ENCODE measurements at places on chromosomes 7 and 10.

GRCh38 chr10:98168147-98168546 is 33.7 kb downstream of the R3HCC1L start:
- DNase-seq: no peak

- DNase-seq: no peak
Observed at GRCh38 chr7:23349484-23350157, 50.5 kb downstream of the MALSU1 start.

- no peak for DNase-seq
Observed at GRCh38 chr7:75878312-75878768, 494 bp upstream of the RHBDD2 start.

DNA sequence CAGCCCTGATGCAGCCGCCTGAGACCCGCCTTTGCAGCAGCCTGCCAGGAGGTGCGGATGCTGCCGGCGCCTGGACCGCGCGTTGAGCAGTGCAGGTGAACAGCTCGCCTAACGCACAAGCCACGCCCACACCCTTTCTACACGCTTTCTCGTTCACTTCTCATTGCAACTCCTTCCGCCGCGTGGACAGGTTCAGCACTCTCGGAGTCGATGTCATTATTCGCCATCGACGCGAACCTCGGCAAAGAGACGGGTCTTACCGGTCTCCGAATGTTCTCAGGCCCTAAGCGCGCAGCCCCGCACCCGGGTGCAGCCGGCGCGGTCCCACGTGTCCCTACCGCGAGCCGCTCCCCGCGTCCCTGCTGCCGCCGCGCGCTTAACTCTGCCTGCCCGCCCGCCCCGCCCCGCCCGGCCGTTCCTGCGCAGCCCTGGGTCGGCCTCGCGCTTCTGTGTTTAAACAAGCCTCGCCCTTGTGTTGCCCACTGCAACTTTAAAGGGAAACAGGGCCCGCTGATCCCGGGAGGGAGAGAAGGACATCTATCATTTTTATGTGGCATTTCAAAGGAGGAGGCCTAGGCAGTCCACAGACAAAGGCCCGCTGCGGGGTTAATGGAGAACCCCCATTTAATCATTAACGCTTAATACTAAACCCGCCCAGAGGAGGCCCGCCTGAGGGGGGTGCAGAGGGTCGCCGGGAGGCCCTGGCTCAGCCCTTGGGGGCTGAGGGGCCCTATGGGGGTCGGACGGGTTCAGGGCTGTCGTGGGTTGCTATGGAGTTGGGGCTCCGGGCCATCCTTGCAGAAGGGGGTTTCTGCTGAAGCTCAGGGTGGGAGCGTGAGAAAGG is 128.5 kb downstream of the WDR11 start:
- no peak for DNase-seq

DNA sequence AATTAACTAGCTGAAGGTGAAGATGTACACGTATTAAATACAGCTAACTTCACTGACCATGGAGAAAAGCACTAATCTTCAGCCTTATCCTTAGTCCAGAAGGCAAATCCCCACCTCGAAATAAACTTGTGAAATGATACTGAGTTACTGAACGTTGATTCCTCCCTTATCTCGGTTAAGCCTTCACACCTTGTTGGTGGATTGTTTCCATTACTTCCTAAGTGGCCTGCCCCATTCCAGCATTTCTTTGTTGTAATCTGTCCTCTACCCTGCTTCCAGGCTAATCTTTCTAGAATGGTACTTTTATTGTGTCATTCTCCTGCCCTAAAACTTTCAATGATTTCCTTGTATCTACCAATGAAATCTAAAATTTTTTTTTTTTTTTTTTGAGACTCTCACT is 68.6 kb downstream of the BUB3 start:
- DNase-seq: no peak

DNA sequence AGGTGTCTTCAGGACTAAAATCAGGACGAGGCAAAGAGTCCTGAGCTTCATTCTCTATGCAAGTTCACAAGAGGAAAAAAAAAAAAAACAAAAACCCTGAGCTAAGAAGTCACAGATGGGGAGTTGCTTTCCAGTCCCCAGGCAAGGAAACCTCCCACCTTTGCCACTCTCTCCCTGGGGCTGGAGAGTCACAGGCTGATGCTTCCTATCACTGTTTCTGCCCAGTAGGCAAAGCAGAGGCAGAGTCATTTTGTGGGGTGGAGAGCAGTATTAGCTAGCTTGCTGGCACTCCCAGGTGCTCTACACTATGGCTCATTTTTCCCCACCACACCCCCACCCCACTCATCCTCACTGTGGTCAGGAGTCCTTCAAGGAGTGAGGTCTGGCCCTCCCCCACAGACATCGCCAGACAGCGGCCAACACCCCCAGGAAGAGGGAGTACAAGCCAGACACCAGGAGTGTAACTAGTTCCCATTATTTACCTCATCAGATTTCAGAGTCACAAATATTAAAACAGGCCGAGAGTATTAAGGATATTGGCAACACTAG is 34.6 kb upstream of the UNC5B start:
- no peak for DNase-seq

- no peak for DNase-seq
Observed at GRCh38 chr10:69657430-69657829, 27.4 kb downstream of the FAM241B start.

DNA sequence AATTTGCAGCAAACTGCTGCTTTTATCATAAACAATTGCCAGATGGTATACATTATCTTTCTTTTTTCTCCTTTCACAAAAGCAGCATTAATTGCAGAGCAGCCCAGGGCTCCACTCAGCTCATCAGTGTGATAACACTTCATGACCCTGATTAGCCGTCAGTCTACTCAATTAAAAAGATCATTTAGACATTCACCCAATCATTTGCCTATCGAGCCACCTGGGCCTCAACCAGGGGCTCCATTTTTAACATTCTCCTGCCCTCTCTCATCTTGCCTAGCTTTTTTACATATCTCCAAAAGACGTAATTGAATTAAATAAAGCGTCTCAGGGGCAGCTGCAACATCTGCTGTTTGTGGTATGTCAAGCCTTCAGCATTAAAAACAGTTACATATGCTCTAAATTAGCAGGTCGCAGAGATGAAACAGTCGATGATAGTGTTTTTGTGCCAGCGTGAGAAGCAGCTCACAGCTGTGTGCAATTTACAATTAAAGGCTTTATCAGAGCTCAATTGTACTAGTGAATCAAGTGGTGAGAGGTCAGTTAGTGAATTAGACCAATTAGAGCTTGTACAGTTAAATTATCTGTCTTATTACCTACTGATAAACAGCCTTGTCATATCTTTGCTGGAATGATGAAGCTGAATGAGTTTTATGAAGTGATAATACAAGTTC is 522.5 kb downstream of the ETV1 start:
- DNase-seq: no peak

DNA sequence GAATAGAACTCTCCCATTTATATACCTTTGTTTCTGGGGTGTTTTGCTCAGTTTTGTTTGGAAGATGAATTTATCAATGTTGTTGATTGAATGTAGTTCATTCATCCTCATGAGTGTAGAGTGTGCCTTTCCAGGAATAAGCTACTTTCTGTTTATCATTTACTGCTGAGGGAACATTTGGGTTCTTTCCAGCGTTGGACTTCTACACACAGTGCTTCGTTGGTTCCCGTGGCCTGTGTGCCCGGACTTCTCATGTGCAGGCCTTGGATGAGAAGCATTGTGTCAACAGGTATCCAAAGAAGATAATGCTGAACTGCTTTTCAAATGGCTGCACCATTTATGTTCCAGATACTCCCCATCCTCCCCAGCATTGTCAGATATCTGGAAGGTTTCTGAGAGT is 107.6 kb upstream of the TNS3 start:
- no peak for DNase-seq

- DNase-seq: no peak
Observed at GRCh38 chr10:101235766-101236165, 6.5 kb upstream of the LBX1 start.

DNA sequence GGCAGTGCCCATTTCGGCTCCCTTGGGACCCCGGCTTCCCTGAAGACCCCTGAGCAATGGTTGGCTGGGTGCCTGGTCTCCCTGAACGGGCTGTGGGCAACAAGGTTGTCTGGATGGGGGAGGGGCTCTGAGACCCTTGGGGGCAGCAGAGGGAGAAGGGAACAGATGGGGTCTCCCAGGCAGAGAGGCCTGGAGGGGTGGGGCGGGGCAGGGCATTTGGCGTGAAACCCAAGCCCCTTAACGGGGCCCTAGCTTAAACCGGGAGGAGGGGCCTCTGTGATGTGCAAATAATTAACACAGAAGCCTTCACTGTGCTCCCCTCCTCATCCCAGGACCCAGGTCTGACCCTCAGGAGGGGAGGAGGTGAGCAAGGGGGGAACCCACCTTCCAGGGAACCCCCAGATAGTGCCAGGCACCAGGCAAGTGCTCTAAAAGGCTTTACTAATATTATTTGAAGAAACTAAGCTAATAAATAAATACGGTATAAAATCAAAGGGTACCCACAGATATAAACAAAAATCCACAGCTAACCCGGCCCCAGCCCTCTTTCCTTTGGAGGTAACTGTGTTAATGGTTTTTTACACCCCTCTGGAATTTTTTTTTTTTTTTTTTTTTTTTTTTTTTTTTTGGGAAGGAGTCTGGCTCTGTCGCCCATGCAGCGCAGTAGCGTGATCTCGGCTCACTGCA is 170.8 kb downstream of the RNF216 start:
- no peak for DNase-seq

DNA sequence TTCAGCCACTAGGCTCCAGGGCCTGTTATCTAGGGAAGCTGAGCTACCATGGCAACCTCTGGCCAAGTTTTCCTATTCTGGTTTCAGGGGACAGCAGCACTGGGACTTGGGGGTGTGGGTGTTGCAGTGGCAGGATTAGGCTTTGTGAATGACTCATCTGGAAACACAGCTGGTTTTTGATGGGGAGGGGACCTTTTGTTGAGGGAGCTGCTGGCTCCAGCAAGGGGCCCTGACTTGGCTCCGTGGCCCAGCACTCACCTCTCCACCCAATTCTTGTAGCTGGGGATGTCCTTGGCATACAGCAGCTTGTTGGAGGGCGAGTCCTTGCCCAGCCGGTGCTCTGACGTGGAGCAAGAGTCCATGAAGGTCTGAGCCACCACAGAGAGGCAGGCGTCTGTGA is 435.9 kb downstream of the PLXNA4 start:
- no peak for DNase-seq

GRCh38 chr7:55502858-55503440 is 69.4 kb downstream of the VOPP1 start:
- no peak for DNase-seq

DNA sequence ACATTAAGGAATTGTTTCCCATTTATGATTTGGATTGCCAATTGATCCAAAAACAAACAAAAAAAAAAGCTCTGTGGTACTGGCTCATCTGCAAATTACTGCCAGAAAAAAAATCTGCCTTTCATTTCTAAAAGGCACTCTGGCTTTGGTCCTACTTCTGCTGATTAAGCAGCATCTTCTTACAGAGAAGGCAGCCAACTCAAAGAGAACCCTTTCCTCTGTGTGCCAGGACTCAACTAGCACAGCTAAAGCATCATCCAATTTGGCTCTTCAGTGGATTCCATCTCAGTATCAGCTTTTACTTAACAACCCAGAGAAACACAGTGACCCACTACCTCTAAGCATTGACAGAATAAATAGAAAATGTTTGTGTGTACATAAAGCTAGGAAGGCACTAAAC is 80.6 kb downstream of the GSAP start:
- no peak for DNase-seq

- DNase-seq: no peak
Observed at GRCh38 chr10:110009736-110010475, 2.1 kb downstream of the ADD3 start.

GRCh38 chr10:44922796-44923545 is 11.8 kb downstream of the TMEM72 start:
- DNase-seq: no peak

GRCh38 chr7:104123786-104124185 is 84.0 kb downstream of the ORC5 start:
- no peak for DNase-seq

- DNase-seq: no peak
Observed at GRCh38 chr10:9253121-9253520, 1198.6 kb downstream of the GATA3 start.

- no peak for DNase-seq
Observed at GRCh38 chr7:142329062-142329790, 71.4 kb upstream of the PRSS58 start.

- no peak for DNase-seq
Observed at GRCh38 chr7:22787951-22788350, 34.7 kb downstream of the TOMM7 start.

DNA sequence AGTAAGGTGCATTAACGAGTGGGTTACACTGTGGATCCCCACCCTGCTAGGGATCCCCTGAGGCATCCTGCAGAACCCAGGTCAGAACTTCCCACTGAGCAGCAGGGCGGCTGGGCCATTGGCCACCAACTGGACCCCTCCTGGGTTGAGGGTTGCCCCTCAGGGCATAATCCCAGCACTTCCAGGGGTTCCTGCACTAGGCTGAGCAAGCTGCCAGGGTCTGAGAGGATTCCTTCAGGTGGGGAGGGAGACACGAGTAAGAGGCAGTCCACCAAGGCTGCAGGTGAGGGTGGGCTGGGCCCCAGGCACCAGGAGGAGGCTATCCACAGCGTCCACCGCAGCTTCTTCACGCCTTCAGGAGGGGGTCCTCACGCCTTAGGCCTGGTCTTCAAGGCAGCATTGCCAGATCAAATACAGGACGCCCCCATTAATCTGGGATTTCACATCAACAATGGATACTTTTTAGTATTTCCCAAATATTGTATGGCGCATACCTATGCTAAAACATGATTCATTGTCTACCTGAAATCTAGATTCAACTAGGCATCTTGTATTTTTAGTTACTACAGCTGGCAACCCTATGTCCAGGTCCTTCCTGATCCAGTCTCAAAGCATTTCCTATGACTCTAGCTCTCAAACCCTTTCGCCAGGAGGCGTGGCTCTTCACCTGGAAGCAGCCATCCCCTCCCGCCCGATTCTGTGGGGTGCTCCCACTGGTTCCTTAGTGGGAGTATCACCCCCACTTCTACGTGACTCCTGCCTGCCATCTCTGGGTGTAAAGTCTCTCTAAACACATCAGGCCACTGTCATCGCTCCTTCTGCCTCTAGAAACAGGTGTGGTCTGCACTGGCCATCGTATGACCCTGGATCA is 4.1 kb downstream of the PRKAG2 start:
- no peak for DNase-seq

GRCh38 chr10:49240946-49241345 is 52.8 kb upstream of the TMEM273 start:
- no peak for DNase-seq

DNA sequence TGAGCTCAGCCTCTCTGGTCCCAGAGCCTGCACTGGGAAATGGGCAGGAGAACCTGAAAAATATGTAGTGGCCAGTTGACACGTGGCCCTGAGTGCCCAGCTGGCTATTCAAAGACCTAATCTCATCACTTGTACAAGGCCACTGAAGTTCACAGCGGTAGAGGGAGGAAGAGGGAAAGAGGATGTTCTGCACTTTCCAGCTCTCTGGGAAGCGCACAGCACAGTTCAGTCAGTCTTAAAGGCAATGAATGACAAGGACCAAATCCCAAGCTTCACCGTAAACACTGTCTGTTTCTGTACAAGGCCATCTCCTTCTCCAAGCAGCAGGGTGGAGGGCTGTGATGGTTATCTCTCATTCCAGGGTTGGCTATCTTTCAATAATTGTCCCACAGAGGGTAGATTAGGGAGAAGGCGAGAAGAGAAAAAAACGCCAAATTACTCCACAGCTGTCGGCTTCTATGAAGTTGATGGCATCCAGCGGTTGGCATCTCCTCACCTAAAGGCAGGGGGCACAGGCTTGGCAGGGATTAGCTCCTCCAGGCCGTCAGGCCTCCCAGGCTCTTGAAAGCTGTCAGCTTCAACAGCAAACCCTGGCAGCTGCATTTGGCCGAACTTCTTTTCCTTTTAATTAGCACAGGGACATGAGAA is 10.6 kb downstream of the SFMBT2 start:
- DNase-seq: no peak

- no peak for DNase-seq
Observed at GRCh38 chr10:51709324-51709972, 10.1 kb upstream of the CSTF2T start.

Data from stimulated activated CD4-positive, alpha-beta T cell treated with anti-CD3 and anti-CD28 coated beads, Interleukin-1b, Interleukin-23, amount 100 ng/mL, for 1 hour (primary cell).